ENCODE measurements at places on chromosomes 5 and 9. TPM values are rescaled to one million over a fixed set of nuclear protein-coding genes. Genes with fewer than 3 reads are reported as not detected.

DNA sequence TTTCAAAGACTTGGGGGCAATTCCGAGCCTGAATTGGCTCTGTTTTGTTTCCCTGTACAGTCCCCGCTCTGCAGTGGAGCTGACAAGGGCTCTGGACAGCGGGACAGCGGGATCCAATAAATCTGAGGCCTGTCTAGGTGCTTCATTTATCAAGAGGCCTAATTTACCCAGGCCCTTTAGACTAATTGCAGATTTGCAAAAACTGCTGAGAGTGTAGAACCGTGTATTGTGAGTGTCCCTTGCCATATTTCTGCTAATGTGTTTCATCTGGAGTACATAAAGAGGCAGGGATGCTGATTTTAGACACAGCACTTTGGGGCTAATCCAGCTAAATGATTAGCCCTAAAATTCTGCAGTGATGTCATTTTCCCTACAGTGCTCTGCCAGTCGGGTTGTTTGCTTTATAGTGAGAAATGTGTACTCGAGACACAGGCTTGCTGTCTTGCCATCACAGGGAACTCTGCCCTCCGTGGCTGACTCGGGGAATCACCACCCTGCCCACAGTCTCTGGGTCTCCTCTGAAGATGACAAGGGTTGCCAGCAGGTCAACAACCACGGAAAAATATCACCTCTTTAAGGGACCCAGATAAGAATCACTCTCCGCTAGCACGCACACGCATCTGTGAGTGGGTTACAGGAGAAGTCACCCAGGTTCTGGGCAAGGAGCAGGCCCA is 592.0 kb downstream of the BNC2 start:
- no peak for DNase-seq

The SLC34A1 gene
- 0.19 TPM for total RNA-seq

The PCDHGA3 gene
- 4.4 TPM for total RNA-seq

DNA sequence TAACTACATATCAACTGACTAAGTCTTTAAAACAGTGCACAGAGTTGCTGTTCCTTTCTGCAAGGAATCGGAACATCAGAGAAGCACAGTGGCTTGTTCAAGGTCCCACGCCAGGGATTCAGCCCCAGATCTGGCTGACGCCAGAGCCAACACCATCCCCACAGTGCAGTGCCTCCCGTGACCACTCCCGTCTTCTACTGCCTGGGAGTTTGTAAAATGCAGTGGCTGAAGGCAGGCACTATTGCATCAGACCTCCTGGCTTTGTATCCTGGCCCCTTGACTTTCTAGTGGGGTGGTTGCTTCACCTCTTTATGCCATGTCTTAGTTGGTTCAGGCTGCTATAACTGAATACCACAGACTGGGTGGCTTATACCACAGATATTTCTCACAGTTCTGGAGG is 131.0 kb downstream of the NSG2 start:
- DNase-seq, result no peak

- no peak for DNase-seq
Measured at GRCh38 chr9:33229359-33230114, 10.4 kb upstream of the SPINK4 start.

DNA sequence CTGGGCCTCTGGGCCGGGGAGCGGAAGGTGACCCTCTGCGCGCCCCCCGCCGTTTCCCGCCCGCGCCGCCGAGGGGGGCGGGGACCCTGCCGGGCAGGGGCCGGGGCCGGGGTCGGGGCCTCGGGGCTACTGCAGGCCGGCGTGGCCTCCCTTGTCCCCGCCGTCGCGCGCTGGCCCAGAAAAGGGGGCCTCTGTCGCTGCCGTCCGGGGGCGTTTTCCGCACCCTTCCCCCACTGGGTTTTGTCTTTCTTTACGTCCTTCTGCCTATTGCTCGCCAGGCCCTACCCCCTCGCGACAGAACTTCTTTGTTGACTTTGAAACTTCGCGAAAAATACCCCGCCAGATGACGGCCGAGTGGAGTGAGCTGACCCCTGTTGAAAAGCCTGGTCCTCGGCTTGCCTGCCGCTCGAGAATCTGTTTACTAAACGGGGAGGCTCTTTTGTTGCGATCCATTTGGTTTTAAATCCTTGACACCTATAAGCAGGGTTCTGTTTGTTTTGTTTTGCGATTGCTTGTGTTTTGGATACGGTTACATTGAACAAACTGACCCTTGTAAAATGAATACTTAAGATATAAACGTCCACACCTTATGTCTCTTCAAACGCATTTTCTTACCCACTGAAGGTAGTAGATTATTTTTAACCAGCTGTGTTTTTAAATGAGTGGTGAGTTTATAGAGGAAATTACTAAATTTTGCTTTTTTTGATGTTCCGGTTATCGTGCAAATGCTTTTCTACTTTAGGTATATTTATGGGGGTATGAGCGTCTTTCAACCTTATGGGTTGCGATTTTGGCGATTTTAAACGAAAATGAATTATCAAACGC is 765 bp downstream of the MARCHF6 start:
- no peak for DNase-seq

DNA sequence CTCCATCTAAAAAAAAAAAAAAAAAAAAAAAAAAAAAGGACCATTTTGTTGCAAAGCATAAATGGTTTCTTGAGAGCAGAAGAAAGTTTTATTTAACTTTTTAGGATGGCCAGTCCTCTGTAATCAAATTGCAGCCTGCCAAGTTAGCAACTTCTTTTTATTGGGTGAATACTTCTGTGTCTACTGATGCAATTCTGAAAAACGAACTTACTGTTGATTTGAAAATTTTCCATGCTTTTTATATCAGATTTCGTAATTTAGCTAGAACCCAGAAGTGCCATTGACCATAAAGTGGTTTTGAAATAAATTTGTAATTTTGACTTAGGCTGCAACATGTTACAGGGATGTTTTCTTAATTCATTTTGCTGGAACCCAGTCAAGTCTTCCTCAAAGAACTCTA is 269.1 kb upstream of the ACTBL2 start:
- no peak for DNase-seq

DNA sequence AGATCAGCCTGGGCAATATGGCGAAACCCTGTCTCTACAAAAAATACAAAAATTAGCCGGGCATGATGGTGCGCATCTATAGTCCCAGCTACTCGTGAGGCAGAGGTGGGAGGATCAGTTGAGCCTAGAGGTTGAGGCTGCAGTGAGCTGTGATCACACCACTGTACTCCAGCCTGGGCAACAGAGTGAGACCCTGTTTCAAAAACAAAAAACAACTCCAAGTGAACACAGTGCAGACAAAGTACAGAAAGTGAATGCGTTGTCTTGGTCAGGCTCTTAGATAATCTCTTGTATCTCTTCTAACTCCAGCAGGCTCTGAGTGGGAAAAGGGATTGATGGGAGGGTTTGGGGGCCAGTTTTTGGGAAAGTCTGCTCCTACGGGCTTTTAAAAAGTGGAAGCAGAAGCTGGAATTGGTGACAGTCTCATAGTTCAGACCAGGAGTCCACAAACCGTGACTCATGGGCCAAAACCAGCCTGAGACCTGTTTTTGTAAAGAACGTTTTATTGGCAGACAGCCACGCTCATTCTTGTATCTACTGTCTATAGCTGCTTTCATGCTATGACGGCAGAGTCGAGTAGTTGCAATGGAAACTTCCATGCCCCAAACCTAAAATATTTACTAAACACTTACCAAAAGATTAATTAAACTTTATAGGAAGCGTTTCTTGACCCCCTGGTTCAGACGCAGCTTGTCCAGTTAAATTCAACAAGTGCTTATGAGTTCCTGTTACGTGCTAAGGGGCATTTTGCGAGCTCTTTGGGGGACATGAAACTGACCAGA is 32.9 kb downstream of the NDST1 start:
- peak; percentile 4 for DNase-seq

DNA sequence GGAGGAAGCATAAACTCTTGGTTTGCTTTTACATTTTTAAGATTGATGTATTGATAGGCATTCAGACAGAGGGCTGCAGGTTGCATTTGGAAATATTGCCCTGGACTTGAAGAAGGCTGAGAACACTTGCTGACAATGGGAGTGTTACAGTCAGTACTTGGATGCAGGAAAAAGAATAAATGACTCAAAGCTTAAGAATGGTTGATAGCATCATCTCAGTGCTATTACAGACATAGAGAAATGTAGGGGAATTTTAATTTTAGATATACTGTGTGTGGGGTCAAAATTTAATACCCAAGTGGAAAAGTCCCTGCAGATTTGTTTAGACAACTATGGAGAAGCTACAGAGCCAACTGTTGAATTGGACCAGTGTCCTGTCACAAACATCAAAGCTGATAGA is 101.1 kb downstream of the ISL1 start:
- DNase-seq, result no peak

- DNase-seq, result no peak
Measured at GRCh38 chr5:66406761-66407336, 189.3 kb upstream of the MAST4 start.

The PROB1 gene
- 2.6 TPM for total RNA-seq

The FGFR4 gene
- total RNA-seq, result 17.8 TPM

The SH3TC2 gene
- total RNA-seq, result 1.5 TPM

- DNase-seq, result no peak
Measured at GRCh38 chr5:137611011-137611580, 112.0 kb upstream of the SPOCK1 start.

DNA sequence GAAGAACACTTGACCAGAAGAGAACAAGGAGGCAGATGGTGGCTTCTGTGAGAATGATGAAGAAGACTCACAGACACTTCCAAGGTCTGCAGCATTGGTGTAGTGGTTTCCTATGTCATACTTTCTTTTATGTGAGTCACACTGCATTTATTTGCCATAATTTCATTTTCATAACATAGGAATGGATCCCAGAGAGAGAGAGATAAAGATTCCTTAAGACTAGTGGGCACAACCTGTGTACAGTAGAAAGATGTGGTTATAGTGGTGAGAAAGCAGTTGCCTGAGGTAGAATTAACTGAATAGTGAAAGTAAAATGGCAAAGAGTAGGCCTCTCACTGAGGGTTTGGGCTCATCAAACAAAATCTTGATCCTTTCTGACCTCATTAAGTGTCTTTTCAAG is 7.6 kb upstream of the CCDC152 start:
- no peak for DNase-seq

DNA sequence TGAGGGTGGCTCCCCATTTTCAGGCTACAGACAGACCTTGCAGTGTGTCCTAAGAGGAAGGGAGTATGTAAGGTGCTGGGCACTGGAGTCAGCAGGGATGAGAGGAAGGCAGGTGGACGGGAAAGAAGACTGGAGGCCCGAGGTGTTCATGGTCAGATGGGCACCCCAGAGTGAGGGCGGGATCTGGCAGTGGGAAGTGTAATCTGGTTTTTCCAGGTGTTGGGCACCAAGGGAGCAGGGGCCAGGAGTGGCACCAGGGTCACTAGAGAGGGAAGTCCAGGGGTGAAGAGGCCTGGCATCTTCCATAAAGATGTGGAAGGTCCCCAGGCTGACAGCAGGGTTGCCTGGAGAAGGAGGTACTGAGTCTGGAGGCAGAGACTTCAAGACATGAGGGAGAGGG is 29.7 kb downstream of the PITX1 start:
- DNase-seq, result no peak

DNA sequence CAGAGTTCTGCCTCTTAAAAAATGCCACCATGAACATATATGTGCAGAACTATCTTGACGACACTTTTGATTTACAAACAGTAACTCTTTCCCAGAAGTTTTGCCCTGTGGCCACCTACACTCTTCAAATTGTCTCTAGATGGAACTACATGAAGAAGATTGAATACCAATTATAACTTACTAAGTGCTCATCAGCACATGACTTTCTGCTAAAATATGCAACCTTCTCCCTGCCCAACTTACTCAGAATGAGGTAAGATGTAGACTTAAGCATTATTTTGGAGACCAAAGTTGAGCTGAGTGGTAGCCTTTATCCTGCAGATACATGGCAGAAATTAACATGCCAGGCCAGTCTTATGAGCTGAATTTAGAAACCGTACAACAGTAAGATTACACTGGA is 105.4 kb downstream of the SEMA5A start:
- no peak for DNase-seq

- no peak for DNase-seq
Measured at GRCh38 chr9:78510035-78510434, 213.1 kb downstream of the PSAT1 start.
